ENCODE measurements at places on chromosomes 3 and 15. TPM values are rescaled to one million over a fixed set of nuclear protein-coding genes. Genes with fewer than 3 reads are reported as not detected.

Gene CORO2B
- not detected for total RNA-seq

Gene TNNC1
- 0.27 TPM for total RNA-seq

Gene TLR9
- not detected for total RNA-seq

Gene GPR149
- total RNA-seq = not detected

Gene LRTM1
- not detected for total RNA-seq

Gene DUOX1
- total RNA-seq = not detected

Gene RPP25
- 9.6 TPM for total RNA-seq

Gene TF
- 0.43 TPM for total RNA-seq

Gene ISLR
- not detected for total RNA-seq

Gene MNS1
- total RNA-seq = 0.16 TPM

Gene BTLA
- 32.1 TPM for total RNA-seq

Gene B2M
- total RNA-seq = 6,268 TPM

Gene BFSP2
- 1.0 TPM for total RNA-seq

Gene CCDC54
- total RNA-seq = not detected

Gene SPINT1
- 3.7 TPM for total RNA-seq

Gene CCR5
- 8.9 TPM for total RNA-seq

Gene EXOG
- 22.7 TPM for total RNA-seq

Gene RHOV
- 0.09 TPM for total RNA-seq

Gene GP9
- total RNA-seq = not detected

Gene CDC25A
- total RNA-seq = 30.7 TPM

Gene TRIM42
- total RNA-seq = not detected

Gene TM4SF4
- total RNA-seq = not detected

Gene C2CD4A
- not detected for total RNA-seq

Gene RTP2
- total RNA-seq = not detected

Gene MME
- total RNA-seq = not detected

Gene THAP10
- not detected for total RNA-seq

Gene ZNF710
- total RNA-seq = 27.5 TPM

Gene CX3CR1
- total RNA-seq = 2.1 TPM

Gene SNTN
- total RNA-seq = not detected

Gene WNT5A
- not detected for total RNA-seq

Gene BTBD1
- total RNA-seq = 54.3 TPM

Gene FAM81A
- 1.2 TPM for total RNA-seq

Gene GLCE
- 3.0 TPM for total RNA-seq

Gene SQOR
- total RNA-seq = 92.6 TPM

Gene BSN
- total RNA-seq = 0.07 TPM

Gene TRIM71
- 0.02 TPM for total RNA-seq

Gene RTP3
- not detected for total RNA-seq

Gene RASGRP1
- total RNA-seq = 116 TPM

Gene BOC
- 0.05 TPM for total RNA-seq

Gene FETUB
- not detected for total RNA-seq

Gene CACNA1D
- total RNA-seq = 4.5 TPM

Gene DUOXA2
- total RNA-seq = not detected

Gene RPLP1
- 1,734 TPM for total RNA-seq

Gene LCMT2
- total RNA-seq = 16.0 TPM
